Cardiac muscle cell (in vitro differentiated cells and primary cell): ENCODE measurements at places on chromosomes 11 and 22.

- no peak overlapping the region for H3K4me3 ChIP-seq
- no peaks in the 10 kb centered on the region for H3K27me3 ChIP-seq
- H3K36me3 ChIP-seq, result no peaks in the 10 kb centered on the region
- no peak overlapping the region for H3K27ac ChIP-seq
- DNase-seq, result no peak
These were observed 123.4 kb downstream of the SLC17A6 start for GRCh38 chr11:22461626-22462025.

DNA sequence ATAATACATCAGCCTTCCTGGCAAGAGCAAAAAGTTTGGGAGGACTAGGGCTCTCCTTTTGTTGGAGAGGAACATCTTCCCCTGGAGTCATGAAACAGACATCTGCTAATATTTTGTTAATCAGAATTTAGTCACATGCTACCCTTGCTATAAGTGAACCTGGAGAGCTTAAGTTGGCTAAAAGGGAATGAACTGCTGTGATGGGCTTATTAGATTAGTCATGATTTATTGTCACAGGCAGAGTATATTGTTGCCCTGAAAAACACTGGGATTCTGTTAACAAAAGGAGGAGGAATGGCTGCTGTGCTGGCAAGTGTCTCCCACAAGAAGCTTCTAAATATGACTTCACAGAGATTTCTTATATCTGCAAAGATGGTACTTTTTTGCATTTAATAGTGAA lies 16.0 kb downstream of the TCP11L1 start:
- H3K4me3 ChIP-seq, result no peak overlapping the region
- DNase-seq, result no peak
- H3K4me1 ChIP-seq, result no peaks in the 10 kb centered on the region
- no peaks in the 10 kb centered on the region for H3K27me3 ChIP-seq
- peaks cover 13% of the 10 kb centered on the region for H3K36me3 ChIP-seq

DNA sequence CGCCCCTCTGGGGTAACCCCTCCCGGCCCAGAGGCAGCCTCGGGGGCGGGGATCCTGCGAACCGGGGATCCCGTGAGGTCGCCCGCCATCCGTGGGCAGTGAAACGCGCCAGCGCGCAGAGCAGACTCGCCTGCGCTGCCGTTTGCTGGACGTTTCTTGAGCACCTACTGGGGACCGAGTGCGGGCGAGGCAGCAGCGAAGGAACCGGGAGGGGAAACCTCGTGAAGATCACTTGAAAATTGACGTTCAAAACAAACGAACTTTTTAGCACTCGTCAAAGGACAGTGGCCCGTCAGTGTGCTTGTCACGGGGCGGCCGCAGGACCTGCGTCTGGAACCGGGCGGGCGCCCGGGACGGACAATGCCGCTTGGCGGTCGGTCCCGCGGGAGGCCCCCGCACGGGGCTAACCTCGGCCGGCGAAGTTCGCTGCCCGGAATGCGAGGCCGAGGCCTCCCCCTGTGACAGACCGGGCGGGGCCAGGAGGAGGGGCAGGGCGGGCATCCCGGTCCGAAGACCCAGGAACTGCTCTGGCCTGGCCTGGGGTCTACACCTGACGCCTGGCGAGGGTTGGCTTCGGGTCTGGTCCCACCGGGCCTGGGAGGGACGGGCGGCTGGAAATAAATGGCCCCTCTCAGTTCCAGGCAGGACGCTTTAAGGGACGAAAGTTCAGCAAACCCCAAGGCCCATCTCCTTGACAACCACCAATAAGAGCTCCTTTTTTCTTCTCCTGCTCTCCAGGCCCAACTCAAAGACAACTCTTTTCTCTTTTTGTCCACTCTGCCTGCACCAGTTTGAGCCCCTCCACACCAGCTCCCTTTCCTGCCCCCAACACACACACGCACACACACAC lies 723 bp upstream of the SCUBE1 start:
- DNase-seq, result no peak
- H3K4me1 ChIP-seq, result peaks cover 5% of the 10 kb centered on the region
- peaks cover 58% of the 10 kb centered on the region for H3K27me3 ChIP-seq
- H3K27ac ChIP-seq, result no peak overlapping the region
- H3K36me3 ChIP-seq, result no peaks in the 10 kb centered on the region

DNA sequence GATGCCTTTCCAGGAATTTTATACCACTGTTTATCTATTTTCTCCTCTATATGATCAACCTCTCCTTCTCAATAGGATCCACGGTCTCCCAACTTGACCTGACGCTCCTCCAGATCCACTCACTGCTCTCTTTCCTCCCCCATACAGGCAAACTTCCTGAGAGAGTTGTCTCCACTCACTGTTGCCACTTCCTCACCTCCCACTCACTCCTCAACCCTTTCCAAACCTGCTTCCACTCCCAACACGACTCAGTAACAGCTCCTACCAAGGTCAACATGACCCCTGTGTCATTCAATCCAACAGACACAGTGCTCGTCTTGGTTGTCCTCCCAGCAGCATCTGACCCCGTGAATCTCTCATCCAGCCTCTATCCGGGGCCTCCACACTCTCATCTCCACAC lies 3.1 kb downstream of the APBB1 start:
- no peak overlapping the region for H3K27ac ChIP-seq
- DNase-seq, result no peak
- no peaks in the 10 kb centered on the region for H3K27me3 ChIP-seq
- peaks cover 43% of the 10 kb centered on the region for H3K4me1 ChIP-seq
- no peaks in the 10 kb centered on the region for H3K36me3 ChIP-seq

DNA sequence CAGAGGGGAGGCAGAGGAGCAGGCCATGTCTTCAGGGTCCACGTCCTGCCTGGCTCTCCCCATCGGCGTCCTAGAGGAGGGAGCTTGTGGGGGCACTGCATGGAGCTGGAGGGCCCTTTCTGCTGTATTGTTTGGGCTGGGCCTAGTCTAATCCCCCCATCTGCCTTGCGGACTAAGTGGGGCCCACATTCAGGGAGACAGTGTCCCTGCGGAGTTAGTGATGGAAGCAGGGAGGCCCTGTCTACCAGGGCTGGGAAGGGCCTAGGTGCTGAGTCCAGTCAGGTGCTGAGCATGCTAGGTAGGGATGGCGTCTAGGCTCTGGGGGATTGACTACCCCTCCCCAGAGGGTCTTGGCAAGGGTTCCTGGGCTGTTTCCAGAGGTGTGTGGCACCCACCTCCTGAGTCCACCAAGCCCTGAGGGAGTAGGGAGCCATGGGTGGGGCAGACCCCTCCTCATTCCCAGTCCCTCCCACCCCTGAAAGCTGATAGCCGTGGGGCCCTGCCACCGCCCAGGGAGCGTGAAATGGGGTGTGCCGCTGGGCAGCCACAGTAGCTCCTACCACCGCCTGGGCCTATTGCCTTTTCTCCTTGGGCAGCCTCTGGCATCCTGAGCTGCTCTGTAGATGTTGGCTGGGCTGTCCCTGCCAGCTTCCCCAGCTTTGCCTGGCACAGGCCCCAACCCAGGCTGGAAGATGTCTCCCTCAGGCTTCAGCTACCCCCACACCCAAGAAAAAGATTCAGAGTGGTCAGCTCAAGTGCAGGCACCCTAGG lies 1.9 kb upstream of the POLD4 start:
- H3K4me3 ChIP-seq, result no peak overlapping the region
- no peak for DNase-seq
- no peak overlapping the region for H3K27ac ChIP-seq
